ENCODE measurements at places on chromosomes 11 and 22.

DNA sequence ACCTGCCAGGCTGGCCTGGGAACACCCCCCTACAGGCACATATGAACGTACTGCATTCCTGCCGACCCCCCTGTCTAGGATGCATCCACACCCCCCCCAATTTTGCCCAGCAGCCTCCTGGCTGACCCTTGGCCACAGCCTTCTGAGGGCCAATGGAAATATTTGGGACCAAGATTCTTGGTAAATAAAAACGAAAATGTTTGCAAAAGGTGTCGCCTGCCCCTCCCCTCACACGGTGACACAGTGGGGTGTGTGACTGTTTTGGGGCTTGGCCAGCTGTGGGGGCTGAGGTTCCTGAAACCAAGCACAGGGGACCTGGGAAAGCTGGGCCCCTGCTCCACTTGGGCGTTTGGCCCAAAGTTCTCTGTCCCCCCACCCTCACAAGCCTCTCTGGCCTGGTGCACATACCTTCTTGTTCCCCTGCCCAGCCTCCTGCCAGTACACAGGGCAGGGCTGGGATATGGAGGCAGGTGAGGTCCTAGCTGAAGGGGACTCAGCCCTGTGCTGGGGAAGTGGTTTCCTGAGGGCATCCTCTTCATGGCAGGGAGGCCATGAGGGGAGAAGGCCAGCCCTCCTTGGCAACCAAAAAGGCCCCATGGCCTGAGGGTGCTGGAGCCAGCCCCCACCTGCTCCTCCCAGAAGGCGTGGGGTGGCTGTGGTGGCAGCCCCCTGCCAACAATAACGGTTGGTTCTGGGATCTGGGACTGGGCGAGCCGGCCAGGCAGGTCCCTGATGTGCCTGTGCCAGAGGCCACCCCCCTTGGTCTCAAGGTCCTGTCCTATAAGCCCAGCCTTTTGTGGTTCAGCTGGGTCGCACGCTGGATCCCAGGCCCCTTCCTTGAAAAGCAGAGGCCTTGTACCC, 2.1 kb upstream of the CRACR2B start:
- no peak for DNase-seq

- no peak for DNase-seq
Measured at GRCh38 chr11:71285111-71285510, 32.7 kb upstream of the SHANK2 start.

GRCh38 chr22:47837703-47838102, 1075.3 kb downstream of the TBC1D22A start:
- DNase-seq, result no peak

GRCh38 chr11:102806296-102806695, 8.3 kb upstream of the MMP1 start:
- no peak for DNase-seq

DNA sequence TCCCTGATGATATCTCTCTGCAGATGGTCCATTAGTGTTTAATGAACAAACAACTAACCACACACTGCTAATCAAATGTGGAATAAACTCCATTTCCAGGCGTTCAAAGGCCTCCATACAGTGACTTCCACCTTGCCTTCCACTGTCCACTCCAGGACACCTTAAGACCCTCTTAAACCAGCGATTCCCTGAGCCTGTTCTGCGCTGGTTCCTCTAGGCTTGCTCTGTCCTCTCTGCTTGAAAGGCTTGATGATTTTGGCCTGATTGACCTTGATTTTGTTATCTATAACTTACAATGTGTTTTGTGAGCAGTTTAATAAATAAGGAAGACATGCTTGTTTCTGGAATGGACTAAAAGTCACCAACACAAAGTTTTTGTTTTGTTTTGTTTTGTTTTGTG, 12.0 kb downstream of the OVCH2 start:
- no peak for DNase-seq

DNA sequence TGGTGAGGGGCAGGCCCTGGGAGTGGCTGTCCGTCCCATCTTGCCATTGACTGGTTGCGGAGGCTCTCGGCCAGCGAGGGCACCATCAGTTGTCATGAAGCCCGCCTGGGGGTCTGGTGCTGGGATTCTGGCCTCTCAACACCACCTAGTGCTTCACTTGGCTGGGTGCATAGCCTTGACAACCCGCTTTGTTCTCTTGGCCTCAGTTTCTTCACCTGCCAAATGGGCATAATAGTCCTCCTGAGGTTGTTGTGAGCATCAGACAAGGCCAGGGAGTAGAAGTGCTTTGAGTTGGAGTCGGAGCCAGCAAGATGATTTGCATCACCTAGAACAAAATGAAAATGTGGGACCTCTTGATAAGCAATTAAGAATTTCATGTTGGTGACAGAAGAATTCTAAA, 1.5 kb upstream of the CACNA1I start:
- no peak for DNase-seq

DNA sequence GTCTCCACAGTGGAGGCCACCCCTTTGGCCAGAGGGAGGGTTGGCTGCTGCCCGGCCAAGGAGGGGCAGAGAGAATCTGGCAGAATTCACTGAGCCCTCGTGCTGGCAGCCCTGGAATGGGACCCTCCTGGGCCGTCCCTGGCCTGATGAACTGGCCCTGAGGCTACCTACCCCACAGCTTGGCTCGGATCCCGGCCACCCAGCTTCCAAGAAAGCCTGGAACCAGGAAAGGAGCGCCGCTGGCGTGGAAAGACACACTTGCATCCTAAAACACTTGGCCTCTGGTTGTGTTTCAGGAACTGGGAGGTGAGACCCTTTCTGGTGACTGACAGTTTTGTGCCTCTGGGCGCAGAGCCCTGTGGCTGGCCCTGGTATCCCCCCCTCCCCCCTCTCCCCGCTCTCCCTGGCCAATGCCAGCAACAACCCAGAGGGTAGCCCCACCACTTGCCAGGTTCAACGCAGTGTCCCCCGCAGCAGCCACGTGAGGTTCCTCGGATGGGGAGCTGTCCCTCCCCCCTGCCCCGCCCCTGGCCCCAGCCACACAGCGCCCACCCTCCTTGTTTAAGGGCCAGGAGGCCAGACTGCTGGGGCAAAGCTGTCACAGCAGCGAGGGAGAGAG, 693 bp downstream of the NFAM1 start:
- DNase-seq, result no peak

Data from NCI-H187 treated with DMSO at 0.1 percent for 48 hours (cell line).